NCI-H1417 (cell line): ENCODE measurements at places on chromosomes 12 and 14.

DNA sequence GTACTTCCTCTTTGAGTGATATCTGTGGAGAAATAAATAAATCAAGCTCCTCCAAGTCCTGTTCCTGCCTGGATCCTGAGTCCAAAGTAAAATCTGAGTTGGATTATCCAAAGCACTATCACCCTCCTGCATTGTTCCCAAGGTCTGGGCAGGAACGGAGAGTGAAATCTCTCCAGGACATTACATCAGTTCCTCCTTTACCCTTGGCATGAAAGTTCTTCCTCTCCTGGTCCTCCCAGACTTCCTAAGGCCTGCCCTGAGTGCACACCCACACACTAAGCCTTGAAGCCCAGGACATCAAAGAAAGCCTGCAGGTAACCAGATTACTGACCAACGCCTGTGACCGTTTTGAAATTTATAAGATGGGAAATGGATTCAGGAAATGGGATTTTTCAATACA is 206.8 kb upstream of the BCL2L14 start:
- no peak for DNase-seq

GRCh38 chr12:107670999-107671643 is 14.5 kb upstream of the PWP1 start:
- DNase-seq = peak; percentile 71

DNA sequence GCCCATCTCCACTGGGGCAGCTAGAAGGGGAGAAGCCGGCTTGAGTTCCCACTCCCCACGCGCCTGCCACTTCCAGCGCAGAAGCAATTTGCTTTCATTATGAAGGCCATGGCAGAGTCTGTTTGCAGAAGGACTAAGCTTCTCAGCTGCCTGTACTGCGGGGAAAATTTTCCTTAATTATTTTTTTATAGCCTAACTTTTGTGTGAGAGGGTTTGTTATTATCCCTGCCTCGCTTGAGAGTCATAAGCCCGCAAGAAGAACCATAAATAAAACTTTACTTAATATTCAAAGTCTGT is 56.0 kb upstream of the DLK1 start:
- DNase-seq = no peak

GRCh38 chr12:13233830-13234641 is 37.5 kb downstream of the EMP1 start:
- DNase-seq = peak; percentile 10

DNA sequence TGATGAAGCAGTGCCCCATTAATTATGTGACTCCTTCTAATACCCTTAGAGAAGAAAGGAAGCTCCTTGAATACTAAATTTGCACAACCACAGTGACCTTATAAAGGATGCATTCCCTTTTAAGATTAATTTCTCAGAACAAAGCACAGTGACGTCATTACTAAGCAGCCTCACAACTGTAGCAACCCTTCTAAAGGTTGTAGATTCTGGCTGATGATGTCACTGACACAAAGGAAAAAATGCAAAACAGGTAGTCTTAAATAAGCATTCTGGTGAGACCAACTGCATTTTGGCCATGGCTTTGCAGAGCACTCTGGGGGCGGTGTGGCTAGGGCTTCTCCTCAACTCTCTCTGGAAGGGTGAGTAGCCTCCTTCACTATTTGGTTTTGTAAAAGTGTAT is 38.4 kb upstream of the OR4E1 start:
- no peak for DNase-seq

DNA sequence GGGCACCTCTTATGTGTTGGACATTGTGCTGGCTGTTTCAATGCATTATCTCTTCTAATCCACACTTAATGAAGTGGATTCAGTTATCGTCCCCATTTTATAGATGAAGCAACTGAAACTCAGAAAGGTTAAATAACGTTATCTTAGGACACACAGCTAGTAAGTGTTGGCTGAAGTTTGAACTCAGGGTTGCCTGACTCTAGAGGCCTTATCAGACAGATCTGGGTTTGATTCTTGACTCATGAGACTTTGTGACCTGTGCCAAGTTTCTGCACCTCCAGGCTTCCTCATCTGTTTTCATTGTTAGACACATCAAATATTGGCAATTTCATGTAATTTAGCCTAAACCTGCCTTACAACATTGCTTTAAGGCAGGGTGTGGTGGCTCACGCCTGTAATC is 18.2 kb upstream of the IRF2BPL start:
- DNase-seq = no peak

GRCh38 chr12:101727098-101727497 is 12.2 kb downstream of the SYCP3 start:
- no peak for DNase-seq

DNA sequence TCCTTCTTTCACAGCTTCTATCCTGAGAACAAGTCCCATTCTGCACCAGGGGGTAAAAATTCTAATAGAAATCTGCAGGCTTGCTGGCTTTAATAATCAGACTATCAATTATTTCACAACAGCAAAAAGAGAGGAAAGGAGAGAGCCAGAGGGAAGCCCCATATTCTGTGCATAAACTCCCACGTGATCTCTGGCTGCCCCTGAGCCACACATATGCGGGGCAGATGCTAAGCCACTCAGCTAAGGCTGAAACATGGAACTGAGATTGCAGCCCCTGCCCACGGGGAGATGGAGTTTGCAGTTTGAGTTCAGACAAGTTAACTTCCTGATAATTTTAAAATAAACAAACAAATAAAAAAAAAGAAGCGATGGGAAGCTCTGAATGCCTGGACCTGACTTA is 254.4 kb upstream of the CCDC196 start:
- no peak for DNase-seq

DNA sequence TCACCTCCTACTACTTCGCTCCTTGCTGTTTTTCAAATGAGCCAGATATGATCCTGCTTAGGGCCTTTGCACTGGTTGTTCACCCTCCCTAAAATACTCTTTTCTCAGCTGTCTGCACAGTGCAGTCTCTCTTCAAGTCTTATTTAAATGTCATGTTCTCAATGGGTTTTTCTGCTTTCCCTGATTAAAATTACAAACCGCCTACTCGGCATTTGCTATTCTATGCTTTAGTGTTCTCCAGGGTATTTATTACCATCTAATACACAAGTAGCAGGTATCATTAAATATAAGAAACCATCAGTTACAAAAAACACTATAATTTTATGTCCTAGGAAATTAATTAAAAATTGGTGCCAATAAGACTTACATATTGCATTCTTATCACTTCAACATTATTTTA is 108.0 kb upstream of the TMTC1 start:
- DNase-seq = no peak

- no peak for DNase-seq
Measured at GRCh38 chr12:45833401-45833800, 103.9 kb downstream of the ARID2 start.

DNA sequence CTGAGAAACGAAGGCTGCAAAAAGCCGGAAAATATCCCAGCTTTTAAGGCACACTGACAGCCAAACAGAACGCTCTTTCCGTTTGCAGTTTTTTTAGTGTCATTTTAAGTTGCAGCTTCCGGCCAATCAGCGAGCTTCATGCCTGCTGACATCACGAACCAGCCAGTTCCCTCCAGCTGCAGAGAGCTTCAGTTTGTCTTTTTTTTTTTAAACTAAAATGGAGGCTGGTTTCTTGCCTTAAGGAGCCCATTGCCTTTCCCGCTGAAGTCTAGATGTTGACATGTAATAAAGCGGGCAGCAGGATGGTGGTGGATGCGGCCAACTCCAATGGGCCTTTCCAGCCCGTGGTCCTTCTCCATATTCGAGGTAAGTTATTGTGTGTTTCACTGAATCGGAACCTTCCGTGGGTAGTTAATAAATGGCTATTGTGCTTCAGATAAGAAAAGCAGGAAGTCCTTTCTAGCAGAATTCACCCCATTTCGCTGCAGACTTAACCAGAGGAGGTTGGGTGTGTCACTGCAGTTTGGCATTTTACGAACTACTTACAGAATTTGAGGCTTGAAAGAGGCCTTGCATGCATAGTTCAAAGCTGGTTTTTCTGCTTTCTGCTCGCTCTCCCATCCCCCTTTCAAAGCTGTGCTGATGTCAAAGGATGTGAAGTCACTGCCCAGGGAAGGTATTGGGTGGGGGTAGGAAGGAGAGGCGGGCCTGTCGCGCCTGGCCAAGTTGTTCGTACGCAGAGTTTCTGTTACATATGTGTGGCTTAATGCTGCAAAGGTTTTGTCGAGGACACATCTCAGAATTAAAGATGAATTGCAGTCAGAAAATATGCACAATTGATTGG is 48.4 kb downstream of the PPP2R5C start:
- DNase-seq = peak; percentile 94

DNA sequence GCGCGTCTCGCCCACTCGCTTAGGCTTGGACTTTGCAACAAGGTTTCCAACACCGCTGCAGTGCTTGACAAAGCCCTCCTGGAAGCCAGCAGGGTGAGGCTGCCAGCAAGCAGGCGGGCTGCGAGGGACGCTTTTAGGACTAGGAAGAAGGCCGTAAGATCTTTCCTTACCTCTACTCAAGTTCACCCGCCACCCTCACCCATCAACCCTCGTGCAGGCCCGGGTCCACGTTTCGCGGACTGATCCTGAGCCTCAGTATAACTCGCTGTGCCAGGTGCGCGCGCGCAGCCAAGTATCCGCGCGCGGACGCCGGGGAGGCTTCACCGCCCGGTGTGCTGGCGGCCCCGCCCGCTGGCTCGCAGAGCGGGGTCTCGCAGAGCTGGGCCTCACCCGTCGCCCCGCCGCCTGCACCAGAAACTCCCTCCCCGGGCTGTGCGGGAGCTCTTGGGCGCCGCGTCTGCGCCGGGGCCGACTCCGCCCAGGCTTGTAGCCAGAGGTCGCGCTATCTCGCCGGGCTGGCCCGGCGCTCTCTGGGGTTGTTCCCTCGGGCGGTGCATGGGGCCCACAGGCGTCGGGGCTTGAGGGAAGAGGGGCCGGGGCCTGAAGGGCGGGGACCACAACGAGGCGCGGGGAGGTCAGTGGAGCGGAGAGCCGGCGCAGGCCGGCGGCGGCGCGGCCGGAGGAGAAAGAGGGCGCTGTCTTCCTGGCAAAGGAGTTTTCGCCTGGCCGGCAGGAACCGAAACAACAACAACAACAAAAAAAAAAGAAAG is 7.6 kb upstream of the SIX1 start:
- peak; percentile 31 for DNase-seq

DNA sequence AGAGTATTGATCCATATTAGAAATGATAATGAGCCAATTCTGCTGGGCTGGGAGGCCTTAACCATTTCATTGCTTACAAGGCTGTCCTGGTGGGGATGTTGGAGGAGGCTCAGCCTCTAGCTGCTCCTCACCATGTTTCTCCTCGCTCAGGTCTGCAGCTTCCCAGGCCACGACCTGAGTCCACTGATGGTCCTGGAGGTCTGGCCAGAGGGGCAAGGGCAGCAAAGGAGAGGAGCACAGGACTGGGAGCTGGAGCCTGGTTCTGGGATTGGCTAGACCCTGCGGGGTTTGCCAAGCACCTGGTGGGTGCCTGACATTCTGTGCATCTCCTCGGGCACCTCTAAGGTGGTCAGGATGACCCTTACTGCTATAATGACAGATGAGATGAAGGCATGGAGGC is 92.6 kb downstream of the KIF26A start:
- no peak for DNase-seq

DNA sequence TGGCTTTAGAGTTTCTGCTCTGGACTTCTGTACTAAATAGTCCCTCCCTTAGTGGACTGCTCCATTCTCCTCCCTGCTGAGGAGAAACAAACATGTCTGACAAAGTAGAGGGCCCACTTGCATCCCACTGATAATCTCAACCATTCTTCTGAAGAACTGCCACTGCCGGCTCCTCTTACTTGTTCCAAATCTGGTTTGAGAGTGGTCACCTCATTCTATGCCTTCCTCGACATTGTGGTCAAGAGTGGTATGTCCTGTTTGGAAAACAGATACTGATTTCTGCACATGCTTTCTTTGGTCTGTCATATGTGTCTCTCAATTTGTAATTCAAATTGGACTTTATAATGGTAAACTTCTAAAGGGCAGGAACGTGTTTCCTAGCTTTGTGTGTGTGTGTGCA is 36.3 kb upstream of the PLEKHA5 start:
- DNase-seq = no peak

DNA sequence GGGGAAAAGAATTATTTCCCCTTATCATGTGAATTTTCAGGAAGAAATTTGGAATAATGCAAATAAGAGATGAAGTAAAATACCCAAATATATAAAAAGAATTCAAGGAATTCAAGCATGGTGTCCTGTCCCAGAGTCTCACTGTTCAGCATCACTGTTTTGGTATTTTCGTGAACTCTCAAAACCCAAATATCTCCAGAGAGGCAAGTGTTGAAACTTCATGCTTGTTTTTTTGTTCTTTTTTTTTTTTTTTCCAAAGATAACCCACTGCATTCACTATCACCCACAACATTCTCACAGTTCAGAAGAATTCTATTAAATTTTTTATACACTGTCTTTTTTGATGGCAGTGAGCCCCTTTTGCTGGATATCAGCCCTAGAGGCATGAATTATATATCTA is 354.9 kb downstream of the DIO2 start:
- no peak for DNase-seq

DNA sequence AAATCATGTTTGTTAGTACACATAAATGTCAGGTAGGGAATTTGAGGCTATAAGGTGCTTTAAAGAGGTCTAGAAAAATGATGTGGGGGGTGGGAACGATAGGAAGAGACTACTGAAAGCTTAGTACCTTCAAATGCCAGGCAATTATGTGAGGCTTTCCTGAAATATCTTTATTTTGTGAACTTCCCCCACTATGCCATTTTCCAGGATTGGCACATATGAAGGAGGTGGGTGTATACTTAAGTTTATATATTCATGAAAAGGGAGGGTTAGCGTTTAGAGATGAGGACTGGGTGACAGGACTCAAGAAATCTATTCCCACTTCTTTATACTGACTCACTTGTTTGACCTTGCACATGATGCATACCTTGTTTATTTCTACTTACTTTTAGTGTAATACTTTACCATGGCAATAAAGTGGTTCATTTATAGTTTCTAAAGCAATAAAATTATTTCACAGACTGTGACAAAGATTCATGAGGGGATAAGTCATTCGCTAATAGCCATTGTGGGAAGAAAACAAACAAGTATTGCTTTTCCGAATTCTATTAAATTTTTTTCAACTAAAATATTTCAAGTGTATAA is 77.1 kb downstream of the PLEKHA5 start:
- no peak for DNase-seq

- DNase-seq = no peak
Measured at GRCh38 chr12:110548678-110549077, 34.4 kb downstream of the PPTC7 start.

DNA sequence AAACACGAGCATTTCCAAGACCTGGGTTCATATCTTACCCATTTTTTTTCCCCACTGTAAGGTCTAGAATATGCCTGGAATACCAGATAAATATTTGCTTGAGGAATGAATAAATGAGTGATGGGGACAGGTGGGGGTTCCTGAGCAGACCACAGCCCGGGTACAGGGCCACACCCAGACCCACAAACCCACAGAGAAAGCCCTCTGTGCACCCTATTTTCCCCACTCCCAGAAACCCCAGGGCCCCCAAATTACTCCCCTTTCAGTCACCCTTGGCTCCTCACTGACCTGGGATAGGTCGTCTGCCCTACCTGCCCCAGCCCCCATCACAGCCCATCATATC is 66.5 kb upstream of the DDX11 start:
- no peak for DNase-seq

DNA sequence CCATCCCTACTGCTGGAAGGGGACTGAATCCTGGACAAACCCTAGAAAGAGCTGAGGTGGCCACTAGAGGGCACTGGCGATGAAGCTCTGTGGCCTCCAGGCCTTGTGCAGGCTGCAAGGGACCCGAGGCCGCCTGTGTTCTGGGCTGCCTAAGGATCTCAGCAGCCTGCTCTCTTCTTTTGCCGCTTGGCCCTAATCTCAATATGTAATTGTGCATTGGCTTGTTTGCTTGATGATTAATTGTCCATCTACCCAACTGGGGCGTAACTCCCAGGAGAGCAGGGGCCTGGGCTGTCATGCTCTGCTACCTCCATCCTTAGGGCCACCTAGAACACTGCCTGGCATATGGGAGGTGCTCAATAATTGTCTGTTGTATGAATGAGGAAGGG is 73.8 kb downstream of the SYNE3 start:
- peak; percentile 87 for DNase-seq

GRCh38 chr12:75632442-75632841 is 121.0 kb upstream of the KRR1 start:
- peak; percentile 42 for DNase-seq
